Esophagus squamous epithelium (tissue), 5 donors: ENCODE measurements at places on chromosomes 7 and 10. TPM values are rescaled to one million over a fixed set of nuclear protein-coding genes. Genes with fewer than 3 reads are reported as not detected.

The UFSP1 gene
- 4.3 TPM for total RNA-seq

The SGCE gene
- 44.8 TPM for total RNA-seq

The STYXL1 gene
- total RNA-seq: 29.1 TPM

The PON3 gene
- total RNA-seq: 2.5 TPM

The VWC2 gene
- total RNA-seq: 0.15 TPM

The NUP42 gene
- 15.5 TPM for total RNA-seq

The VPS37D gene
- 0.97 TPM for total RNA-seq

The ERVW-1 gene
- total RNA-seq: not detected

DNA sequence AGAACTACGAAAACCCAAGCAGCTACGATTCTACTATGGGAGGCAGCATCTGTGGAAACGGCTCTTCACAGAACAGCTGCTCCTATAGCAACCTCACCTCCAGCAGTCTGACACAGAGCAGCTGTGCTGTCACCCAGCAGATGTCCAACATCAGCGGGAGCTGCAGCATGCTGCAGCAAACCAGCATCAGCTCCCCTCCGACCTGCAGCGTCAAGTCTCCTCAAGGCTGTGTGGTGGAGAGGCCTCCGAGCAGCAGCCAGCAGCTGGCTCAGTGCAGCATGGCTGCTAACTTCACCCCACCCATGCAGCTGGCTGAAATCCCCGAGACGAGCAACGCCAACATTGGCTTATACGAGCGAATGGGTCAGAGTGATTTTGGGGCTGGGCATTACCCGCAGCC is 81.6 kb upstream of the SAMD8 start:
- no peaks in the 10 kb centered on the region for H3K4me1 ChIP-seq
- H3K36me3 ChIP-seq: peaks cover 23% of the 10 kb centered on the region

DNA sequence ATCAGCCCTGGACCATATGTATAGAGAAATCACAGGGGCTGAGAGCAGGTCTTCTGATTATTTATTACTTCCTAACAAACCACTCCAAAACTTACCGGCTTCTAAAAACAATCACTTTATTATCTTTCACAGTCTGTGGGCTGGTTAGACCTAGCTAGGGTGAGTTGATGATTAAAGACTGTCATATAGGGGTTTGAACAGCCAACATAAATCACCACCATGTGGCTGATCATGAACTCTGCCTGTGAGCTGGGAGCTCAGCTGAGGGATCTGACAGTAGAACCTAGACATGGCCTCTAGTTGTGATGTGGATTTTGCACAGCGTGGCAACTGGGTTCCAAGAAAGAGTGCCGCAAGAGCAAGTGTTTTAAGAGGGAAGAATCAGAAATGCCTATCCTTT is 305.4 kb downstream of the CSTF2T start:
- no peak for DNase-seq
- no peaks in the 10 kb centered on the region for H3K36me3 ChIP-seq
- no peak overlapping the region for H3K27ac ChIP-seq
- no peak overlapping the region for H3K4me3 ChIP-seq

DNA sequence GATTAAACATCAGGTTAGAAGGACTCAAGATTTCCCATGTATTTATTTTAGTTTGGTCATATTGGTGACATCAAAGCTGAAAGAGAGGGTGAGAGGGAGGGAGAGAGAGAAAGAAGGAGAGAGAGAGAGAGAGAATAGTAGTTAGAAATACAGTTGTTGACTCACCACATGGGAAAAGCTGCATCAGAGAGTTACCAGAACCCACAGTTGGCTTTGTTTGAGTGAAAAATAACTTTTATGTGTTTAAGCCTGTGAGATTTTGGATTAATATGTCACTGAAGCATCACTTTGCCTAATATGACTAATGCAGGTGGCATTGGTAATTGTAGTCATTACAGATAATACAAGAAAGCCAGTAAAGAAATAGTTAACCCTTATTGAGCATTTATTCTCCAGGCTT is 303.9 kb downstream of the REEP3 start:
- H3K36me3 ChIP-seq: no peaks in the 10 kb centered on the region
- H3K4me3 ChIP-seq: no peak overlapping the region
- no peaks in the 10 kb centered on the region for H3K27me3 ChIP-seq
- H3K27ac ChIP-seq: no peak overlapping the region
- DNase-seq: no peak

DNA sequence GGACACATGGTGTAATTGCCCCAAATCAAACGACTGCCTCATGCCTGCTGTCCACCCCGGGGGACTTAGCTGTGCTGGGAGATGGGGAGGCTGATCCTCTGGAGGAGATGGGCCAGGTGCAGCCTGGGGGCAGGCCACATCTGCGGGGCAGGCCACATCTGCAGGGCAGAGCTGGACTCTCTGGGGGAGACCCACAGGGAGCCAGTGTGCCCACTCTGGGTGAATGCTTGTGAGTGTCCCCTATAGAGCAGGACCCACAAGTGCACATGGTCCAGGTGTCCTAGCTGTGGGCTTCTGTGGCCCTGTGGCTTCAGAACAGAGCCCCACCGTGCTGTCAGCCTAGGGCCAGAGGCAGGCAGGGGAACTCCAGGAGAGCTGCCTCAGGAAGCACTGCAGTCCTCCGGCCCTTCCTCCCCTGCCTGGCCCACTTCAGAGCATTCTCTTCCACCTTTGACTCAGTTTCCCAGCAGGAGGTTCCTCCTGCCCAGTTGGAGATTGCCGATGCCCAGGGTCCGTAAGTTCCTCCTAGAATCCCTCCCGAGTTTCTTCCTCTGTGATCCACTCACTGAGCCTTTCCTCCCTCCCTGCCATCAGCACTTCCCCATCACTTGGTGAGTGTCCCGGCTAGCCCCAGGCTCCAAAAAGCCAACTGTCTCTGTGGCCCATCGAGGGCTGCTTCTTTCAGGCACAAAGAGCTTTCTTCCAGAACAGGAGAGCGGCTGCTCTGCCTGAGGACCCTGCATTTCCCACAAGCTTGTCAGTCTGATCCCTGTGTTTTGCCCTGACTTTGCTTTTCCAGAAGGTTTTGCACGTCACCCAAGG is 50.3 kb downstream of the ADCYAP1R1 start:
- H3K27ac ChIP-seq: no peak overlapping the region
- no peak overlapping the region for H3K4me3 ChIP-seq
- H3K27me3 ChIP-seq: no peaks in the 10 kb centered on the region
- H3K4me1 ChIP-seq: no peaks in the 10 kb centered on the region

GRCh38 chr10:127949831-127950230 is 42.9 kb downstream of the PTPRE start:
- DNase-seq: no peak
- H3K27me3 ChIP-seq: no peaks in the 10 kb centered on the region
- H3K4me1 ChIP-seq: peaks cover 11% of the 10 kb centered on the region

DNA sequence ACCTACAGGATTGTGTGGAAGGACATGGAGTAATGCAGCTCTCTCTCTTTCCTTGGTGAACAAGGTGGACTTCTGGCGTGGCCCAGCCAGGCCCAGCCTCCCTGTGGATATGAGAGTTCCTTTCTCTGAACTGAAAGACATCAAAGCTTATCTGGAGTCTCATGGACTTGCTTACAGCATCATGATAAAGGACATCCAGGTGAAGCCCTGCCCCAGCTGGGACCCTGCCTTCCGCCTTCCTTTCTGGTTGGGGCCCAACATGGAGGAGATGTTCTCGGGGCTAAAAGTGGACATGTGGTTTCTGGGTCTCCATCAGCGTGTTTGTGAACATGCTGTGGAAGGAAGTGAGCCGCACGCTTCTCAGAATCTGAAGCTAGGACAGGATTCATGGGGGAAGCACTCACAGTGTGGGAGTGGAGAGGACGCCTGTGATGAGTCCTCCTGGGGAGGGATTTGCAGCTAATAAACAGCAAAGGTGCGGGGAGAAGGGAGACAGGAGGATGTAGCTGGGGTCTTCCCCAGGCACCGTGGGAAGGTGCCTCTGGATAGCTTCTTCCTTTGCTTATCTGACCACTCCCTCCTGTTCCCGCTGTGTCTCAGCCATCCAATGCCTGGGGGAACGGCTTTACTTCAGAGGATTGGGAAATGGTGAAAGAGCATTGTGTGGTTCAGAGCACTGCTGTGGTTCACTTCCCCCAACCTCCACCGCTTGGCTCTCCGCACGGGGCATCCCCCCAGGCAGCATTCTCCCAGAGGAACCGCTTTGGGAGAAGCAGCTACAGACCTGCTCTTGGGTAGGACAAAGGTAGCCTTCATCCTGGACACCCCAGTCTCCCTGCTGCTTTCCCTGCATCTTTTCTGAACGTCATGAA is 5.5 kb downstream of the CPA5 start:
- H3K4me3 ChIP-seq: no peak overlapping the region
- peak overlapping the region; percentile 13 for H3K27ac ChIP-seq
- H3K27me3 ChIP-seq: peaks cover 14% of the 10 kb centered on the region
- DNase-seq: no peak

DNA sequence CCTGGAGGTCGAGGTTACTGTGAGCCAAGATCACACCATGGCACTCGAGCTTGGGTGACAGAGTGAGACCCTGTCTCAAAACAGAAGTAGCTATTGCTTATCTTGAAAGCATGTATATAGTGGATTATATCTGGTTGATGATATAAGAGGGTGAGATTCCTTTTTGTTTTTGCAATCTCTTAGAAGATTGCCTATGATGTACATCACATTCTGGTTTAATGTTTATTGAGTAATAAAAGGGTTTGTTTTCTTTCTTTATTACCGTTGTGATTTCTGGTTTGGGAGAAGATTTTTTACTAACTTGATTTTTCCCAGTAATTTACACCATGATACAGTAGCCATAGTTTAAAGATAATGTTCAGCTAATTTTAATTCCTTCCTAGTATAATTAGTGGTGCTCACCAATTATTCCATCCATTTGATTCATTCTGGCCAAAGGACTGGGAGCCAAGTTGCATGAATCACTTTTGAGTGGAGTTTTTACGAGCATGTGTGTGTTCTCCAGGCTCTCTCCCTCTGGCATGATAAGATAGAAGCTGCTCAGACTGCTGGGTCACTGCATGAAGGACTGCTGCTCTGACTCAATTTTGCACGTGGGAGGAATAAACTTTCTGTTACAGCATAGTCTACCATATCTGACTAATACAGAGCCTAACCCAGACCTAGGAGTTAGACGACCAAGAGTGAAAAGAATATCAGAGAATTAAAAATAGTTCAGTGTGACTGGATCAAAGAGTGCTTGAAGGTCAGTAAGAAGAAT is 13.5 kb upstream of the TSPAN13 start:
- H3K4me3 ChIP-seq: no peak overlapping the region
- H3K27me3 ChIP-seq: no peaks in the 10 kb centered on the region
- no peaks in the 10 kb centered on the region for H3K36me3 ChIP-seq
- peaks cover 8% of the 10 kb centered on the region for H3K4me1 ChIP-seq
- H3K27ac ChIP-seq: no peak overlapping the region

- no peaks in the 10 kb centered on the region for H3K27me3 ChIP-seq
- H3K27ac ChIP-seq: no peak overlapping the region
- no peak overlapping the region for H3K4me3 ChIP-seq
- no peak for DNase-seq
- no peaks in the 10 kb centered on the region for H3K36me3 ChIP-seq
Measured at GRCh38 chr7:80677629-80678028, 39.2 kb downstream of the CD36 start.

- no peak overlapping the region for H3K4me3 ChIP-seq
- no peak overlapping the region for H3K27ac ChIP-seq
Measured at GRCh38 chr10:129893104-129894089, 70.7 kb downstream of the EBF3 start.

DNA sequence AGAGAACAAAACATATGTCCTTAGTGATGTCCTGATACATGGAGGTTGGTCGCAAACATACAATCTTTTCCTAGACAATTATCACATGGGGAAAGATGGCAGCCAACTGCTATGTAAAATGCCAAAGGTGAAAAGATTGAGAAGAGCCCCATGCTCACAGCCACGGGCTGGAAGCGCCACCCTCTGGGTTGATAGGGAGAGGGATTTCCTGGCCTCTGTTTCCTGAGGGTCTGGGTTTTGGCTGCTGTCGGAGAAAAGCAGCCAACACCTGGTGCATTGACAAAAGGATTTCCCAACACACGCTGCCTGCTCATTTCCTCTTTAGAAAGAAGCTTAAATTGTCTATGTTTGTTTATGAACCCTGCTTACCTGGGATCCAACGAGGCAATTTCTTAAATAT is 43.8 kb downstream of the ITIH5 start:
- H3K4me1 ChIP-seq: peaks cover 28% of the 10 kb centered on the region
- H3K36me3 ChIP-seq: no peaks in the 10 kb centered on the region
- H3K27ac ChIP-seq: no peak overlapping the region
- no peak overlapping the region for H3K4me3 ChIP-seq

GRCh38 chr10:112799038-112799437 is 151.0 kb upstream of the TCF7L2 start:
- H3K27me3 ChIP-seq: no peaks in the 10 kb centered on the region
- H3K4me1 ChIP-seq: peaks cover 14% of the 10 kb centered on the region
- no peak for DNase-seq

DNA sequence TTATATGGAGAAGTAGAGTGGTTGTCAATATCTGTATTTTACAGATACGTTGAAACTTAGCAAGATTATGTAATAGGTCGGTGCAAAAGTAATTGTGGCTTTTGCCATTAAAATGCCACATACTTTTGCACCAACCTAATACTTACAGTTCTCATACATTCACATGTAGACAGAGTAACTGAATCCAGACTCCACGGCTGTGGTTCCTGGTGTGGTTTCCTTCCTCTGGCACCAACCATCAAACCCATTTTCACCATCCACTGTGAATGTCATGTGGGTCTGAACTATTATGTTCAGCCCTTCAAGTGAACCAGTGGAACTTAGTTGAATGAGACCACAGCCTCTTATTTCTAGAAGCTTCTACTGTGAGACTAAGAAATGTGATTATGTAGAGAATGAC is 31.5 kb upstream of the SLIT1 start:
- H3K4me3 ChIP-seq: no peak overlapping the region
- no peaks in the 10 kb centered on the region for H3K27me3 ChIP-seq
- DNase-seq: no peak
- H3K4me1 ChIP-seq: no peaks in the 10 kb centered on the region

DNA sequence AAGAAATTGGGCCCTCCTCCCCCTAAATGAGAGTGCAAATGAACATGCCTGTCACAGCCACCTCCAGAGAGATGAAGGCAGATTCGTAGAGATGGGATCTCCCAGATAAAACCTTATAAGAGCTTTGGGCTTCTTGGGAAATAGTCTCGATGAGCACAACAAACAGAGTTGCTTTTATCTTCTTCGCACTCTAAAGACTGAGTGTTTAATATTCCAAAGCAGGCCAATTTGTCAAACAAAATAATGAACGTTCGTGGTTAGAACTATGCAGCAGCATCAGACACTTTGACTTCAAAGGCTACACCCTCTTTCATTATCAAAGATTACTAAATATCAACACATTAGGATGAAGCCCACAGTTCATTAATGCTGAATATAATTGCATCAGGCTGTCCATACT is 256.2 kb downstream of the SKIDA1 start:
- H3K27me3 ChIP-seq: no peaks in the 10 kb centered on the region
- peaks cover 16% of the 10 kb centered on the region for H3K4me1 ChIP-seq

- DNase-seq: no peak
- peak overlapping the region; percentile 66 for H3K4me3 ChIP-seq
- peaks cover 8% of the 10 kb centered on the region for H3K4me1 ChIP-seq
- H3K27ac ChIP-seq: no peak overlapping the region
Measured at GRCh38 chr7:100176096-100177044, 811 bp downstream of the GPC2 start.

GRCh38 chr7:144824360-144824759 is 11.5 kb downstream of the TPK1 start:
- H3K36me3 ChIP-seq: no peaks in the 10 kb centered on the region
- no peak overlapping the region for H3K27ac ChIP-seq
- H3K4me3 ChIP-seq: no peak overlapping the region
- no peak for DNase-seq
- H3K4me1 ChIP-seq: no peaks in the 10 kb centered on the region
